NCI-H460 (cell line): ENCODE measurements at places on chromosomes 12 and 14.

GRCh38 chr12:99152337-99152736, 495.2 kb upstream of the GARIN6 start:
- no peak for DNase-seq

DNA sequence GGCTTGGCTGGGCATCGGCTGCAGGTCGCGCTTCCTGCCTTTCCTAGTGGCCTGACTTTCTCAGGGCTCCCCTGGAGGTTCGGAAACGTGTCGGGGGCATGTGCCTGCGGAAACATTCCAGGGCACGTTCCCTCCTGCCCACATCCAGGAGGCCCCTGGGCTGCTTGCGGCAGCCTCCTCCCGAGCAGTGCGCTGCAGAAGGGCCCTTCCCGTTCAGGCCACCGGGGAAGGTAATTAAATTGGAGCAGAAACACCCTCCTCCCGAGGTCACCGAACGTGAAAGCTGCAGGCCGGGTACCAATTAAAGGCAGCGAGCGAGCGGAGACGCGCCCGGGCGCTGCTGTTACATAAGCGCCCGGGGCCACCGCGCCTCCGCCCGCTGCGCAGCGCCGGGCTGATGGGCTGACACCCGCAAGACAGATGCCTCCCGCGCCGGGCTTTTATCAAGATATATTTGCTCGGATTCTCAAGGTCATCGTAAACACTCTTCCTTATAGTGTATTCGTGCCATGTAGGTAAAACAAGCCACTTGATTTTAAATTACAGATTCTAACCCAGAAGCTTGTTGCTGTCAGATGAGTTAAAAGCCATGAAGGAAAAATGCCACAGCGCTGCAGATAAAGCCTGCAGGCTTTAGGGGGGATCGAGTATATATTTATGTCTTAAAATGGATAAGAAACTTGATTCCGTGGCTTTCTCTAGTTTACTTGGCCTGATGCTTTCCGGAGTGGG, 31.4 kb downstream of the SSPN start:
- peak; percentile 0 for DNase-seq

DNA sequence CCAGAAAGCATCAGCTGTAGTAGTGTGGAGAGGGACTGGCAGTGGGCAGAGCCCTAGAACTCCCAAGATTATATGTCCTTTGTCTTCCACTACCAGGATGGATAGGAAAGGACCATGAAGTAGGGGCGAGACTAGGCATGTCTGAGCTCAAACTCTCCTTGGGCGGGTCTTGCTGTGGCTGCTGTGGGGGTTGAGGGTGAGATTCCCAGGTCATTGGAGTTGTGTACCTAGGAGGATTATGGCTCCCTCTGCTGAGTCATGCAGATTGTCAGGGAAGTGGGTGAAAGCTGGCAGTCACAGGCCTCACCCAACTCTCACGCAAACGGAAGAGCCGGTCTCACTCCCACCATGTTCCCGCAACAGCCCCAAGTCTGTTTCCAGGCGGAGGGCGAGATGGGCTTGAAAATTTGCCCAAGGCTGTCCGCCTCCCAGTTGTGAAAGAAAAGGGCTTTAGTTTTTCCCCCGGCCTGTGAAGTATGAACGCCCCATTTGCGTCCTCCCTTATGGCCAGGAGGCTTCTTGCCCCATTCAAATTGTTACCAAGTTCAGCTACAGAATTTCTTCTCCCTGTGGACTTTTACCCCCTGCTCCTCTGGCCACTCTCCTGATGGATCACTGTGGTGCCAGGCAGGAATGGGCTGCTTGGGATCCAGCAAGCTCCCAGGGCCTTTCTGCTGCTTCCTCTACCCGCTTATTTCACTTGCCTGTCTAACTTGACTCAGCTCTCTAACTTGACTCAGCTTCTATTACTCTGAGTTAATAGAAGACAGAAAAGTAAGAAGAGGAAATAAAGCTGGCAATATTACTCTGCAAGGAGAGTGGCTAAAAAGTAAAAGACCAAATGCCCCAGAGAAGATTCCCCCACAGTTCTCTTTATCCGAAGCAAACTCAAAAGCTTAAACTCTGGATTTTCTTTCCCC, 159.3 kb downstream of the SLC2A13 start:
- DNase-seq = no peak

DNA sequence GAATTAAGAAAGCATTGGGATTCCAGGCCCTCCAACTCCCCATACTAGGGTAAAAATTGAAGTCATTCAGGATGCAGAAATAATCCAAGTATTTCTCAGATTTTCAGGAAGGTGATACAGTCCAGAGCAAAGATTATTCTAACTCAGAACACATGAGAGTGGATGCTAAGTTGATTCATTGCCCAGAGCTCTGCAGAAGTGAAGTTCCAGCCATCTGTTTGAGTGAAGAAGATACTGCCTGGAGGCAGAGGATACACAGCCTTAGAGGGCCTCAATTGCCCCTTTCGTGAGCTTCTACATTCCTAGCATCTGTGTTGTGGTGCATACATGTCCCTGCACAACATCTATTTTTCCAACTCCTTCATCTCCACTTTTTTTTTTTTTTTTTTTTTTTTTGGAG, 36.9 kb upstream of the SMUG1 start:
- DNase-seq = no peak

GRCh38 chr12:67940780-67941243, 48.4 kb upstream of the IFNG-AS1 start:
- DNase-seq = no peak

GRCh38 chr12:43912859-43913258, 77.0 kb downstream of the TMEM117 start:
- DNase-seq = no peak

GRCh38 chr14:52694761-52695480, 437 bp downstream of the ERO1A start:
- no peak for DNase-seq
